Breast epithelium (tissue), 4 donors: ENCODE measurements at places on chromosomes 4 and X. TPM values are rescaled to one million over a fixed set of nuclear protein-coding genes. Genes with fewer than 3 reads are reported as not detected.

DNA sequence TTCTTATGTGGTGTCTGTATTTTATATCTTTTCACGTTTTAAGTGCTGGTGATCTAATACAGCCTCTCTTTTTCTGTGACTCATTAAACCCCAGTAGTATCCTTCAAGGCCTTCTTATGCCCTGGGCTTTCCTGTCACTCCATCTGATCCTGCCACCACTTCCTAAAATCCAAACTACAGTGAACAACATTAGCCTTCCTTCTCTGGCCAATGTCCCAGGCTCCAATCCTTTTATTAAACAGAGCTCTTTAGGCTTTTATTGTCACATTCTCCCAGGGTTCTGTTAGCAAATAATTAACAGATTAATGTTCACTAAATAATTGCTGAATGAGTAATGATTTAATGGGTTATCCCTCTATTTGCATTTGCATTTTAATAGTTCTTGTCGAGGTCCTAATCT, 47.9 kb upstream of the ITM2A start:
- H3K27ac ChIP-seq = no peak overlapping the region
- H3K27me3 ChIP-seq = no peaks in the 10 kb centered on the region
- no peaks in the 10 kb centered on the region for H3K36me3 ChIP-seq
- DNase-seq = no peak
- no peaks in the 10 kb centered on the region for H3K4me1 ChIP-seq

- no peak for DNase-seq
- H3K4me1 ChIP-seq = no peaks in the 10 kb centered on the region
- no peak overlapping the region for H3K27ac ChIP-seq
- H3K36me3 ChIP-seq = no peaks in the 10 kb centered on the region
These were observed 251.8 kb upstream of the FTHL17 start for GRCh38 chrX:31323658-31324057.

GRCh38 chr4:15784959-15785634, 7.0 kb downstream of the CD38 start:
- H3K27ac ChIP-seq = no peak overlapping the region
- no peaks in the 10 kb centered on the region for H3K27me3 ChIP-seq
- DNase-seq = no peak
- no peaks in the 10 kb centered on the region for H3K4me1 ChIP-seq

- H3K36me3 ChIP-seq = no peaks in the 10 kb centered on the region
- H3K27me3 ChIP-seq = no peaks in the 10 kb centered on the region
- H3K4me3 ChIP-seq = no peak overlapping the region
These were observed 169.6 kb downstream of the CAMK2D start for GRCh38 chr4:113591982-113592381.

DNA sequence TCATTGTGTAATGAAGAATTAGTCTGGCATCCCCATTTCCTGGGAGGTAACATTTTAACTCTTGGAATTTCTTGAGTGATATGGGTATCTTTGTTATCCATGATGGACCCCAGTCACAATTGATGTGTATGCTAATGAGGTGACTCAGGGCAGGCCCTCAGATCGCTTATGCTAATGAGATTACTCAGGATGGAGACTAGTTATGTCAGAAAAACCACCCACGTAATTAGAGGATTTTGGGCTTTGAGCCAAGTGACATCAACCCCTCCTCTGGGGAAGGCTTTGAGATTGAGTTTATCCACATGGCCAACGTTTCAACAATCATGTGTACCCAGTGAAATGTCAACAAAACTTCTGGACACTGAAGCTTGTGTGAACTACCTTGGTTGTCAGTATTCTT, 772.7 kb downstream of the STPG2 start:
- H3K4me3 ChIP-seq = no peak overlapping the region
- no peaks in the 10 kb centered on the region for H3K4me1 ChIP-seq
- H3K27ac ChIP-seq = no peak overlapping the region

GRCh38 chrX:153507484-153508178, 9.8 kb upstream of the ATP2B3 start:
- no peak overlapping the region for H3K27ac ChIP-seq
- peak; percentile 79 for DNase-seq
- H3K4me3 ChIP-seq = no peak overlapping the region
- no peaks in the 10 kb centered on the region for H3K27me3 ChIP-seq

DNA sequence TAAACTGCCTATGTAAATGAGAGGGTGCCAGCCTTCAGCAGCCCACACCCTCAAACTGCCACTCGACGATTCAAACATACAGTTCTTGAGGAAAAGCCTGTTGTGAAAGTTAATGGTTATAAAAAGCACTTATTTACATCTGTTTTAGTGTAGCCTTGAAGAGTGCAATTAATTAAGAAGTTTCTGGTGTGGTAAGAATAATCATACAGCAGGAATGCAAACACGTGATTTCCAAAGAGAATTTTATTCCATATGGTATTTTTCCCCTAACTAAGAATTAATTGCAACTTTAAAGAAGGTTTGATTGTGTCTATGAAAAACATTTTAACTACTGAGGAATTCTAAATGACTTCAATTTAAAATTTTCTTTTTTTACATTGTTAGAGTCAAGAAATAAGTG, 176.3 kb upstream of the PITX2 start:
- no peak overlapping the region for H3K27ac ChIP-seq
- H3K4me1 ChIP-seq = no peaks in the 10 kb centered on the region
- H3K27me3 ChIP-seq = no peaks in the 10 kb centered on the region
- H3K36me3 ChIP-seq = no peaks in the 10 kb centered on the region

DNA sequence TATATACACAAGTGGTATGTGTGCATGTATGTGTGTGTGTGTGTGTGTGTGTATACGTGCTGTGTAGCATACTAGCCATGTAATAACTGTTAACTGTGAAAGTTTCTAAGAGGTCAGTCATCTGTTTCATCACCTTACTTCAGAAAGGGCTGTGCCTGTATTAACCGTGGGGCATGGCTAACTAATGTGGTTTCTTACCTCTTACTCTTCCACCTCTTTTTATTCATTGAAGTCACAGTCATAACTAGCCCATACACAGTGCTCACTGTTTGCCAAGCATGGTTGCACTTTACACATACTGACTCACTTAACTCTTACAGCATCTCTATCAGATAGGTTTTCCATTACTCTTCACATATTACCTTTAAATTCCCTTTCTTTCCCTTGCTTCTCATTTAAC, 23.7 kb upstream of the LRAT start:
- no peak overlapping the region for H3K27ac ChIP-seq
- no peak overlapping the region for H3K4me3 ChIP-seq
- H3K27me3 ChIP-seq = no peaks in the 10 kb centered on the region
- H3K36me3 ChIP-seq = no peaks in the 10 kb centered on the region

DNA sequence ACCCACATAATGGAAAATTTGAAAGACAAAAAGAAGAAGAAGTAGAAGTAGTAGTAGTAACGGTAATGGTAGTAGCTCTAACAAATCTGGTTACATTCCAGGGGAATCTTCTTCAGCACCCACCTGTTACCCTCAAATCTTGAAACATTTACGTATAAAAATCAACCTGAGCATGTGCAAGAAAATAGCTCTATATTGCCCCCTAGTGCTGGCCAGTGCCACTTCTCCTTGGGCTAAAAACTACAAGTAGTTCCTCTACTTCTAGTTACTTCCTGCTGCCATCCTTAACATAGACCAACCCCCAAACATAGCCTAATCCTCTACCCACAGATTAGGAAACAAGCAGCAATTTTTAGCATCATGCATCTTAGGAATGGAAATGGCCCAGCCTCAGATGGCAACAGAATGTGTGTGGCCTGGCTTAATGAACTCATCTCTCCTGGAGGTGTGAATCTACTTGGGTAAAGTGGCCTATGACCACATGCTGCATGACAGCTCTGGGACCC, 3.1 kb downstream of the PDGFC start:
- H3K4me3 ChIP-seq = peak overlapping the region; percentile 85
- no peaks in the 10 kb centered on the region for H3K4me1 ChIP-seq
- no peaks in the 10 kb centered on the region for H3K27me3 ChIP-seq
- peak; percentile 44 for DNase-seq
- H3K27ac ChIP-seq = no peak overlapping the region

DNA sequence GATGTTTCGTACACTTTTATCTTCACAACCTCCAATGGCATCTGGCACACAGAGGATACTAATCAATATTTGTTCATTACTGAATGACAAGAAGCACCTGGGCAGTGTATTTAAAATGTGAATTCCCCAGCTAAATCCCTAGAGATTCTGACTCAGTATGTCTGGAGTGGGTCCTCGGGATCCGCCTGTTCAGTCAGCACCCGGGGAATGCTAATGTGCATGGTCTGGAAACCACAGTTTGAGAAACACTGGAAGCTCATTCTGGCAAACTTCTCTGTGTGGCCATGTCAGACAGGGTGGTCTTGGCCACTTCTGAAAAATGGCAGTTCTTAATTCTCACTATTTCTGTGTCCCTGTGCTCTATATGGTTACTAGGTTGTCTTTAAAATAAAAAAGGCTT, 138.8 kb upstream of the VCX start:
- no peak overlapping the region for H3K4me3 ChIP-seq
- H3K4me1 ChIP-seq = no peaks in the 10 kb centered on the region
- no peak for DNase-seq
- no peak overlapping the region for H3K27ac ChIP-seq
- no peaks in the 10 kb centered on the region for H3K27me3 ChIP-seq

DNA sequence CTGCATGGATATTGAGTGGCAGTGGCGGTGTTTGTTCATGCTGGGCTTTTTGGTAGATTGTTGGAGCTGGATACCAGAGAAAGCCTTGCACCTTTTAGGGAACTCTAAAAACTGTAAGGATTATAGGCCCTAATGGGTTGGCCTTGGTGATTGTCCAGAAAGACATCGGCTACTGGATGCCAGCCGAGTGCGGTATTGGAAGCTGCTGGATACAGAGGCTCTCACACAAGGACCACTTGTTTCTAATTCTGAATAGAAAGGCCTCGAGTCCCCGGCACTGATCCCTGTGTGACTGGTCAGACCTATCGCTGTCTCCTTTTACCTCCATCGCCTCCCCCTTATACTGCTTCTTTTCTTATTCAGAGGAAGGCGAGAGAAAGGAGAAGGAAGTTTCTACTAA, 27.3 kb upstream of the SCOC start:
- no peak overlapping the region for H3K27ac ChIP-seq
- H3K4me1 ChIP-seq = peaks cover 3% of the 10 kb centered on the region
- H3K27me3 ChIP-seq = no peaks in the 10 kb centered on the region
- no peak for DNase-seq
- H3K36me3 ChIP-seq = no peaks in the 10 kb centered on the region
- H3K4me3 ChIP-seq = no peak overlapping the region

- no peak for DNase-seq
- no peaks in the 10 kb centered on the region for H3K36me3 ChIP-seq
- H3K27ac ChIP-seq = no peak overlapping the region
- H3K27me3 ChIP-seq = peaks cover 29% of the 10 kb centered on the region
These were observed 90.4 kb upstream of the RAB40AL start for GRCh38 chrX:102846544-102847236.

DNA sequence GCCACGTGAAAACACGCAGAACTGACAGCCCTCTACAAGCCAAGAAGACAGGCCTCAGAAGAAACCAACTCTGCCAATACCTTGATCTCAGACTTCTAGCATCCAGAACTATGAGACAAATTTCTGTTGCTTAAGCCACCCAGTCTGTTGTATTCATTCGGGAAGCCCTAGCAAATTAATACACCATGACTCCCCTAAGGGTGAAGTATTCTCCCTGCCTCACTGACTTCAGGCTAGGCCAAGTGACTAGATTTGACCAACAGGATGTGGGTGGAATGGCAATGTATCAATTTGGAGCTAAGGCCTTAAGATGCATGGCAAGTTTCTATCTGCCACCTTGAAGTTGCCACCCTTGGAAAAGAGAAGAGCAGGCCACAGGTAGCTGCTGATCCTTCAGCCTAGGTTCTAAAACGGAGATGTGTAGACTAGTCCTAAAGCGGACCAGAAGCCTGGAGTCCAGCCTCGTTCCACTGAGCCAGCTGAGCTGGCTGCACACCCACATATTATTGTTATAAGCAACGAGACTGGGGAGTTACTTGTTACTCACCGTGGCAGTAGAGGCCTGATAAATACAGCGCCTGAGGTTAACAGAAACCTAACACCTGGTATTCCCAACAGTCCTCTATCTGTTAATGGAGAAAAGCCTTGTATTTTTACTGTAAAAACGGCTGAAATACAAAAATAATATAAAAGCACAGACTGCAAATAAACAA, 16.4 kb downstream of the SCARB2 start:
- no peaks in the 10 kb centered on the region for H3K27me3 ChIP-seq
- H3K4me1 ChIP-seq = peaks cover 5% of the 10 kb centered on the region
- peak overlapping the region; percentile 12 for H3K4me3 ChIP-seq
- H3K36me3 ChIP-seq = no peaks in the 10 kb centered on the region

- peak overlapping the region; percentile 60 for H3K27ac ChIP-seq
- H3K36me3 ChIP-seq = no peaks in the 10 kb centered on the region
- H3K27me3 ChIP-seq = no peaks in the 10 kb centered on the region
- no peak overlapping the region for H3K4me3 ChIP-seq
- H3K4me1 ChIP-seq = no peaks in the 10 kb centered on the region
These were observed 489.1 kb upstream of the INTU start for GRCh38 chr4:127143460-127144195.

- no peaks in the 10 kb centered on the region for H3K4me1 ChIP-seq
- H3K27ac ChIP-seq = no peak overlapping the region
- no peak for DNase-seq
- no peaks in the 10 kb centered on the region for H3K27me3 ChIP-seq
- H3K36me3 ChIP-seq = no peaks in the 10 kb centered on the region
These were observed 196.2 kb upstream of the TENT5D start for GRCh38 chrX:80223982-80224579.

DNA sequence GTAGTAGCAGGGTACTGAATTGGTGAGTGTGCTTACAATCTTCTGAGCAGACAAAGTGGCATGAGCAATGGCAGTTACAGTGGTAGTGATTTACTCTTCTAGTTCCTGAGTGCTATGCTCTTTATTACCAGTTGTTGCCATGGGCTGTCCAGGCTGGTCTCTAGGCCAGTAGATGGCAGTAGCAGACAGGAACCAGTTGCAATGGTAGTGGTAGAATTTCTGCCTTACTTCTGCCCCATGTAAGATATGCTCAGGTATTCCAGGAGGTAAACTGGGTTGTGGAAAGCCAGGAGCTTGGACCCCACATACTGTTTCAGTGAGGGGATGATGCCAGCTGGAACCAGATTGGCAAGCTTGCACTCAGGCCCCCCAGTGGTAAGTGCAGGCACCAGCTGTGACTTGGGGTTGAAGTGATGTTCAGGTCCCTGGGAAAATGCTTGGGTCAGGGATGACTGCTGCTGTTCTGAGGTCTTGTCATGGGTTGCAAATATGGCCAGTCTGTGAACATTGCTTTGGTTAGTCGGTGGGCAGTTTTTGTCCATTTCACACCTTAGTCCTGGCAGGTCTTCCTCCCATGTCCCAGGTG, 63.0 kb upstream of the ZXDB start:
- H3K27me3 ChIP-seq = no peaks in the 10 kb centered on the region
- no peaks in the 10 kb centered on the region for H3K4me1 ChIP-seq
- H3K27ac ChIP-seq = no peak overlapping the region
- no peaks in the 10 kb centered on the region for H3K36me3 ChIP-seq
- no peak for DNase-seq

GRCh38 chr4:123744664-123745290, 348.2 kb downstream of the SPRY1 start:
- no peaks in the 10 kb centered on the region for H3K4me1 ChIP-seq
- no peaks in the 10 kb centered on the region for H3K27me3 ChIP-seq
- H3K4me3 ChIP-seq = no peak overlapping the region
- no peak overlapping the region for H3K27ac ChIP-seq
- no peaks in the 10 kb centered on the region for H3K36me3 ChIP-seq

GRCh38 chr4:76213415-76214176, at the start of gene SCARB2:
Gene SCARB2, minus strand, starts transcription at chr4:76213824. Its CDS starts 281 bp downstream, at chr4:76213543.
- peak within 1 kb of the TSS; percentile 98 for H3K27ac ChIP-seq
- H3K36me3 ChIP-seq = no peaks in the 10 kb centered on the region
- no peaks in the 10 kb centered on the region for H3K27me3 ChIP-seq
- H3K4me1 ChIP-seq = peaks cover 37% of the 10 kb centered on the region

OPRPN gene
- not detected for total RNA-seq

ZAR1 gene
- total RNA-seq = not detected

DGKK gene
- not detected for total RNA-seq

LRCH2 gene
- 3.9 TPM for total RNA-seq

SMIM10L2A gene
- 1.1 TPM for total RNA-seq

CPLX1 gene
- total RNA-seq = 1.2 TPM
